ENCODE measurements at places on chromosomes 3 and 15. TPM values are rescaled to one million over a fixed set of nuclear protein-coding genes. Genes with fewer than 3 reads are reported as not detected.

DNA sequence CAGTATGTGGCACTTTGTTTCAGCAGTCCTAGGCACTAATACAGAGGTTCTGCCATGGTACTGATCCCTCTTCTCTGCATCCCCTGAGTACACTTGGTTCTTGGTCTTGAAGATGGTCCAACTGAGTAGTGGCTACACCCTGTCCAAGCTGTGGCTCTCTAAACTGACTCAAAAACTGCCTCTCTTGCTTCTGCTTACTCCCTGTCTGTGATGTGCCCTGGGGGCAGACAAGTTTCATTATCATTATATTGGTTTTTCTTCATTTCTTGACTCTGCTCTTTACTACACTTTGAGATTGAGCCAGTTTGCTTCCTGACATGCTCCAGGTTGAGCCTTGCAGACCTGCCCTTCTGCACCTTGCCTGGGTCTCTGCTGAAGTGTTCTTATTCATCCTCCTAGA lies 18.9 kb upstream of the ST3GAL6 start:
- H3K27ac ChIP-seq = no peak overlapping the region
- no peak overlapping the region for H3K4me3 ChIP-seq
- peaks cover 18% of the 10 kb centered on the region for H3K27me3 ChIP-seq
- no peak for DNase-seq

Gene RBP2
- total RNA-seq = not detected

DNA sequence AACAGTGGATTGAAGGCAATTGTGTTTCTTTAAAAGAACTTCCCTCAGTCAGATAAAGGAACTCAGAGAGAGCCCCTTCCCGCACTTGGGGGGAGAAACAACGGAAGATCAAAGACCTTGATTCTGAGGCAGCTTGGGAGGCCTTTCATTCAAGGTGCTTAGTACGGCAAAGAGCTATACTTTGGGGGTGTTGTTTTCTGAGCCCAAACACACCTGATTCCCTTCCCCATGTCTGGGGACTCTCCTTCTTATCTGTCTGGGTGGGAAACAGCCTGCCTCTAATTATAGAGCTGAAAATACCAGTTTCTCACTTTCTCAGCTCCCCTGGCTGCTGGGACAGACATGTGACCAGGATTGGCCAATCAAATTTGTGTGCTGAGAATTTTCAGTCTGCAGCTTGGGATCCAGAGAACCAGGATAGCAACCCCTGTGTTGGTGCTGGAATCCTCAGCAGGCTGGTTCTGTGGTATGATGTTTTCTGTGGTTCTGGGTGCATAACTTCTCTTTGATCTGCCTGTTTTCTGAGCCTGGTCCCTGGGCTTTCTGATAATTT lies 19.4 kb upstream of the IQCF6 start:
- H3K27ac ChIP-seq = no peak overlapping the region
- no peaks in the 10 kb centered on the region for H3K36me3 ChIP-seq
- H3K4me3 ChIP-seq = no peak overlapping the region

GRCh38 chr3:157412323-157412855 lies 24.3 kb upstream of the PTX3 start:
- H3K27ac ChIP-seq = no peak overlapping the region
- no peaks in the 10 kb centered on the region for H3K36me3 ChIP-seq
- H3K27me3 ChIP-seq = no peaks in the 10 kb centered on the region
- no peak for DNase-seq

Gene ZNF385D
- not detected for total RNA-seq

GRCh38 chr3:99505646-99506269 lies 132.6 kb upstream of the COL8A1 start:
- peaks cover 6% of the 10 kb centered on the region for H3K27me3 ChIP-seq
- no peak overlapping the region for H3K27ac ChIP-seq
- no peaks in the 10 kb centered on the region for H3K36me3 ChIP-seq
- DNase-seq = peak; percentile 61

DNA sequence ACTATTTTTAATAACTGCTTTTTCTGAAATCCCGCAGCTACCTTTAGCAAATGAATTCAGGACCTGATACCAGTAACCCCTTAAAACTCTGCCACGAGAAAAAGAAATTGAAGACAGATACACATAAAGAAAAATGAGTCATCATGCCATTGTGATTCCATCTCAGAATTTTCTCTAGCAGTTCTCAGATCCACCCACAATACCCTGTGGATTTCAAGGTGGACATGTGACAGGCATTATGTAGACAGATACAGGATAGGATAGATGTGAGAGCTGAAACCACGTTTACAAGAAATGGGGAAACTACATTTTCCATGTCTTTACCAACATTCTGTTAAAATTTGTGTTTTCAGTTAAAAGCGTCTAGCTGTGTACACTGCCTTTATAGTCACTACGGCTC lies 291.9 kb upstream of the NR2F2 start:
- H3K4me1 ChIP-seq = peaks cover 3% of the 10 kb centered on the region
- H3K27me3 ChIP-seq = peaks cover 42% of the 10 kb centered on the region
- H3K4me3 ChIP-seq = no peak overlapping the region
- H3K27ac ChIP-seq = no peak overlapping the region

All from activated CD4-positive, alpha-beta T cell treated with anti-CD3 and anti-CD28 coated beads for 36 hours (primary cell).